Fibroblast of skin of right biceps (primary cell): ENCODE measurements at places on chromosomes 4 and X.

GRCh38 chr4:170420255-170420693 is 330.5 kb upstream of the AADAT start:
- peak; percentile 54 for DNase-seq

DNA sequence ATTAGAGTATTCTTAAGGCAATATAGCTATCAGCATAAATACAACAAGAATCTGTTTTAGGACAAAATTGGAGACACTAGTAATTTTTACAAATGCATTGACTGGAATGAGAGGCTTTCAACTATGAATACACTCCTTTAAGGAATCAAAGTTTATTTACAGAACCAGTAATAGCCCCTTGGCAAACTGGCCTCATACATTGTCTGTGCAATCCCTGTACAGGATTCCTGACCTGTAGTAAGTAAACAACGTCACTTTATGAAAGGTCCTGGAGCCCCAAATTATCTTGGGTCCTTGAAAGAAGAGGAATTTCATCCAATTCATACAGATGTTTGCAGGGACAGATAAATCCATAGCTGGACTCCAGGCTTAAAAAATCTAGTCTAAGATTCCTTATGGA is 25.4 kb upstream of the CXCL3 start:
- no peak for DNase-seq

DNA sequence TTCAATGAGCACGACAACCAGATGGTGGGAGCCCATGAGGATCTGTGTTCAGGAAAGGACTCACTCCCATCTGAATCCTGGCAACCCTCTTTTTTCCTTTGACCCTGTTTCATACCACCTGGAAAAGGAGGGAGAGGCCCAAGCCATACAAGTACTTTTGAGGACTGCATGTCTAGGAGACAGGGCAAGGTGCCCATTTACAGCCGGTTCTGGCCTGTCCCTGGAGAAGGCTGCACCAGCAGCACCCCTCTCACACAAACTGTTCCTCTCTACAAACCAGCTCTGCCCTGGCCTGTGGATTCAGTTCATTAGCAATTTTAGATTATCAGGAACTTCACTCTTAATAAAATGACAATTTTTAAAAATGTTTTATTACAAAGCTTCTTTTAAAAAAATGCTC is 57.5 kb downstream of the HADH start:
- DNase-seq = no peak

DNA sequence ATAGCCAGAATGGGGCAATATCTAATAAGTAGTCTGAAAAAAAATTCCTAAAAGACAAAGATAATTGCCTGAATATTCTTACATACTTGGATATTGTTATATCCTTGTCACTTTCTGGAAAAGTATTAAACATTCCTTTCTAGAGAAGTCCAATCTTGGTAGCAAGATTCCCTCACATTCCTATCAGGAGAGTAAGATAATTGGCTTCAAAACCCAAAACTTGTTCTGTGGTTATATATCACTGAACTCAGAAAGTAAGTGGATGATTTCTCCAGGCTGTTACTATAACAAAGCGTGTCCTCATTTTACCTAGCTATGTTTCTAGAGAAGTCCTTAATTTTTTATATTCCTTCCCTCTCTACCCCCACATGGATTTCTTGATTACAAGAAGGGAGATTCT is 46.0 kb upstream of the TEX13A start:
- peak; percentile 55 for DNase-seq

- peak; percentile 97 for DNase-seq
Measured at GRCh38 chr4:47525154-47525819, 40.2 kb downstream of the ATP10D start.

DNA sequence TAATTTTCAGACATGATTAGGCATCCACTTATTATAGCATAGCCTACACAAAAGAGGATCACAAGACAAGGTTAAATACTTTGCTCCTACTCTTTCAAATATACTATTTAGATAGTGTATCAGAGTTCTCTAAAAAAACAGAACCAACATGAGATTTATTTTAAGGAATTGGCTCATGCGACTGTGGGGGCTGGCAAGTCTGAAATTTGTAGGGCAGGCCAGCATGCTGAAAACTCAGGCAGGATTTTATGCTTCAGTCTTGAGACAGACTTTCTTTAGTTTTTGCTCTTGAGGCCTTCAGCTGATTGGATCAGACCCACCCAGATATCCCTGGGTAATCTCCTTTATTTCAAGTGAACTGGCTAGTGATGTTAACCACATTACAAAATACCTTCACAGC is 169.5 kb downstream of the MAML3 start:
- DNase-seq = no peak

DNA sequence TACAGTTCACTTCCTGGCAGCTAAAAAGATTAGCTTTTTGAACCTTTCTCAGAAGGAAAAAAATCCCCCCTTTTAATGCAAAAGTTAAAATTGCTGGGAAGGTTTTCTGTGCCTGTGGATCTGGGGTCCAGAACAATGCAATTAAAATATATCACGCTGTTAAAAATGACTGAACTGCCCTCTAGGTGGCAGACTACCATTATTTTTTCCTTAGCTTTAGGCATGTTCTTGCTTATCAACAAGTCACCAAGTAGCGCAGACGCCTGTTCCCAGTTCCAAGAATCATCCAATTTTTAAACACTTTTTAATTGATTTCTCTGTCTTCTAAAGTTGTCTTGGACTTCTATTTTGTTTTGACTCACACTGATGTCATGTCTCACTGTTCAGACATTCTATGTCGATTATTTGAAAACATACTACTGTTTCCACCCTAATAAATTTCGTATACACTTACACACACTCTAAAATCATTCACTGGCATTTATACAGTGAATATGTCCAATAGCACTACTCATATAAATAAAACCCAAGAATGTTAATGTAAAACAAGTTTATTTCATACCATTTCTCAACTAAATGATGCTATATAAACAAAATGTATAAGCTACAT is 661.6 kb downstream of the RAPGEF2 start:
- peak; percentile 76 for DNase-seq

- peak; percentile 13 for DNase-seq
Measured at GRCh38 chr4:134202166-134202956, 772 bp upstream of the PABPC4L start.

DNA sequence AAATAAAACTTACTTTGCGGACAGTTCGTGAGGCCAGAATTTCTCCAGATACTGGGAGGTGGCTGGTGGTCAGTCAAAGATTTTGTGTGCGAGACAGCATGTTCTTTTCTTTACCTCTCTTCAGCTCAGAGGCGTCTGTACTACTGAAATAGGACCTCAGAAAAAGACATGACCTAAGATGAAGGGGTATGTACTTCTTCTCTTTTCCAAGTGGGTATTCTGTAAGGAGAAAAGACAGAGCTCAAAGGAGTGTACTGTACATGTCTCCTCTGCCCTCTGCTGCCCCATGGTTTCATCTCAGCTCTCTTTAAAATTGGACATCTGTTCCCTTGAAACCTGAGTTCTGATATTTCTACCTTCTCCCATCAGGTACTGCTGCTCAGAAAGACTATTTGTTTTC is 38.1 kb downstream of the SEPTIN11 start:
- no peak for DNase-seq

- peak; percentile 33 for DNase-seq
Measured at GRCh38 chrX:20672476-20672875, 405.8 kb upstream of the RPS6KA3 start.

- no peak for DNase-seq
Measured at GRCh38 chr4:123090886-123091285, 168.5 kb upstream of the NUDT6 start.

DNA sequence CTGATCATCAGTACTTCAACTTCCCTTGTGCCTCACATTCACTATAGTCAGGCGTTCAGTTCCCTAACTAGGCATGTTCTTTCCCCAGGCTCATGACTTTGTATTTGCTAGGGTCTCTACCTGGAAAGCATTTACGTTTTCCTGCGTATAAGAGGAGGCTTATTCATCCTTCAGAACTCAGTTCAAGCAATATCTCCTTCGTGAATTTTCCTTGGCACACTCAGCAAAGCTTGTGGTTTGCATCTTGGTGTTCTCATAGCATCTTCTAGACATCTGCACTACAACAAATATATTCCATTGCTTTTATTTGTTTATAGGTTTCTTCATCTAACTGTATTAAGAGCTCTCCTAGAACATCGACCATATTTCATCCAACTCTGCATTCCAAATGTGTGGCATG is 2.6 kb downstream of the CXCL6 start:
- DNase-seq = no peak

GRCh38 chr4:2823671-2824328 is 19.8 kb upstream of the ADD1 start:
- no peak for DNase-seq

DNA sequence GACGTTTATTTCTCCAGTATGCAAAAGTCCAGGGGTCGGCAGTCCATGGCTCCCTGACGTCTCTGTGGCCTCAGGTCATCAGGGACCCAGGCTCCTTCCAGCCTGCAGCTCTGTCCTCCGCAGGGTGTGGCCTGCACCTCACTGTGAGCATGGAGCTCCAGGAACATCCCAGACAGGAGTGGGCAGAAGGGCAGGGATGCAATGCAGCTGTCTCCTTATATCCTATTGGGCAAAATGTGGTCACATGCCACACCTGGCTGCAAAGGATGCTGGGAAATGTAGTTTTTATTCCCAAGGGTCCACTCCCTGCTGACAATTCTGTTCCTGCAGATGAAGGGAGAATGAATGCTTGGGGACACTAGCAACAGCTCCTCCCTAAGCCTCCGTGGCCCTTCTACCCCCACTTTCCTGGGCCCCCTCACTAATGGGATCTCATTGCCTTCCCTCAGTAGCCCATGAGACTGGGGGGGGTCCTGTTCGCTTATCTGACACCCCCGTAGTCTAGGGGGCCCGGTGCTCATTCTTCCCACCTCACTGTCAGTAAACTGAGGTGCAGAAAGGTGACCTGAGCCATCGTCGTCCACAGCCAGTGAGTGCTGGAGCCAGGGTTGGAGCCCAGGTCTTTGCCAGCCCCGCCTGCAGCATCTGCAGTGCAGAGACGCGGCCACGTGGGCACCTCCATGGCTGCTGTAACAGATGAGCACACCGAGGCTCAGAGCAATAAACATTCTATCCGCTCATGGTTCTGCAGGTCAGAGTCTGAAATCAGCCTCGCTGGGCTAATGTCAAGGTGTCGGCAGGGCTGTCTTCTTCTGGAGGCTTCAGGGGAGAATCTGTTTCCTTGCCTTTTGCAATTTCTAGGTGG is 5.9 kb upstream of the GRPEL1 start:
- peak; percentile 60 for DNase-seq

- peak; percentile 79 for DNase-seq
Measured at GRCh38 chr4:67721770-67722597, 21.0 kb upstream of the UBA6 start.

DNA sequence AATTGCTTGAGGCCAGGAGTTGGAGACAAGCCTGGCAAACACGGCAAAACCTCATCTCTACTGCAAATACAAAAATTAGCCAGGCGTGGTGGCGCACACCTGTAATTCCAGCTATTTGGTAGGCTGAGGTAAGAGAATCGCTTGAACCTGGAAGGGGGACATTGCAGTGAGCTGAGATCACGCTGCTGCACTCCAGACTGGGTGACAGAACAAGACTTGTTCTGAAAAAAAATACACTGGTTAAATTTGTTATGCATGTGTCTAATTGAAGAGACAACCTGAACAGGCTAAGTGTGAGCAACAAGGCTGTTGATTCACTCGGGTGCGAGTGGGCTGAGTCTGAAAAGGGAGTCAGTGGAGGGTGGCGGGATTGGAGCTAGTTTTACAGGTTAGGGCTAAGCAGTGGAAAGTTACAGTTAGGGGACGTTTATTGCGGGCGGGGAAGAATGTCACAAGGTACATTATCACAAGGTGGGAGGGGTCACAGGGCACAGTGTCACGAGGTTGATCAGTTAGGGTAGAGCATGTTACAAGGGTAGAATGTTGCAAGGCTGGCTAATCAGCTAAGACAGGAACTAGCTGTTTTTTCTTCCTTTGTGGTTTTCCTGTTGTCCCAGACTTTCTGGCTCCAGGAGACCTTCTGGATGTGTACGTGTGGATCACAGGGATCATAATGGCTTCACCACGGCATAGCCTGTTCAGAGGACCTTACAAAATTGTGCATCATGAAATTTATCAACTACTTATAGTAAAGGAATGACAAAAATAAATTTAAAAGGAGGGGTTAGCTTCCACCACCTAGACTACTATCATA is 115.8 kb downstream of the NAA11 start:
- DNase-seq = peak; percentile 10

DNA sequence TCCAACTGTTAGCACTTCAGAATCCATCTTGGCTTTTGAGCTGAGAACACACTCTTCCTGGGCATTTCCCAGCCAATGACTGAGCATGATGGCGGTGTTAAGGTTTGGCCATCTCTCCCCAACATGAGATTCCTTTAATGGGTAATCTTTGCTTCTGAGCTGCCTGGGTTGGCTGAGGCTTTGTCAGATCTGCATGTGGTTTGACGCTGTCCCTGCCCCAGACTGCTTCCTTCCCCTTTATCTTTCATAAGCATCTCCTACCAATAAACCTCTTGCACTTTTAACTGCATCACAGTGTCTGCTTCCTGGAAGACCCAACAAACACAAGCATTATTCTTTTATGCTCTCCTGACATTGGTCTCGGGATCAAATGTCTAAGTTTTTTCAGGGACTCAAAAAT is 31.5 kb upstream of the DIPK2B start:
- DNase-seq = no peak

DNA sequence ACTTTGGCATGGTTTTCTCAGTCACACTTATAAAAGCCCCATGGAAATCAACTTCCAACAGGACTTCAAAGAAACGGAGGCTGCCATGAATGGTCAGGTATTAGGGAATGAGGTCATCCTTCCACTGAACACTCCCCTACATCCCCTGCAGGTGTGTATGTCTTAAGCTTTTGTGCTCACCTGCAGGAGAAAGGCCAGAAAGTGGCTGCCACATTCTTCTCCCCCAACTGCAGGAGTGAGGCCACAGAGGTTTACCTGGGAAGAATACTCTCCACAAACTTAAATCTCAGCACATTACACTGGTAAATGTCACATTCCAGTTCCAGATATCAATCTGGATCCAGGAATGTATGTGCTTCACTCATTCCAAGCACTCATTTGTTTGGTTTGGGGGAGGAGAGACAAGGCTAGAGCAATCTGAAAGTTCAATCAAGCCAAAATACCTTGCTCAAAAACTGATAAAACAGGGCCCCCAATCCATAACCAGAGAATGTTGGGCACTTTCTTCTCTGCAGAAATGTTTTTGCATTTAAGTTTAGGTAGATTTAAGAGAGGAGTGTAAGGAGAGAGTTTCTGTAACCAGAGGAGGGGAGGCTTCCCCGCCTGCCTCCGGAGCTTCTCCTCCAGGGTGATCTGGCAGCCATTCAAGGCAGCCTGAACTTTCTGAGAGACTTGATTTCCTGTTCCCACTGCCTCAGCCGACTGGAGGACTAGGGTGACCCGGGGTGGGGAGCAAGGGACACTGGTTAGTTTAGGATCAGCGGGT is 15.4 kb downstream of the FAM9C start:
- DNase-seq = peak; percentile 81

- DNase-seq = no peak
Measured at GRCh38 chr4:48454591-48454990, 28.6 kb upstream of the SLC10A4 start.

- DNase-seq = no peak
Measured at GRCh38 chr4:155434904-155435303, 58.1 kb upstream of the MAP9 start.
